ENCODE measurements at places on chromosomes 5 and 9. TPM values are rescaled to one million over a fixed set of nuclear protein-coding genes. Genes with fewer than 3 reads are reported as not detected.
A peak's percentile ranks its signal among the peaks of the same experiment; 100 is the strongest.

- DNase-seq, result no peak
Measured at GRCh38 chr9:111852291-111852690, 44.3 kb upstream of the UGCG start.

DNA sequence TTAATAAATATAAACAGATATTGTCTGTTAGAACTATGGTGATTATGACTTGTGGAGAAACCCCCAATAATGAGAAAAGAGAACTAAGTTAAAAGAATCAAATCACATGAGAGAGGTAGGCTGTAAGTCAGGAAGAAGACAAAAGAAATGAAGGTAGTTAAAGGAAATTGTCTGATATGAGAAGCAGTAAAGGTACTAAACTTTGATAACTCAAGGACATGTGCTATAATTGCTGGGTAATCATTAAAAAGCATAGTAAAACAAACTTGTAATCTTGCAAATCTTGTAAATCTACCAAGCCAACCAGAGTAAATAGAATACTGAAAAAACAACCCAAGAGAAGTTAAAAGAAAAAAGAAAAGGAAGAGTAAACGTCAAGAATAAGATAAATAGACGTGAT, 207.0 kb upstream of the CTNND2 start:
- no peak for DNase-seq

DNA sequence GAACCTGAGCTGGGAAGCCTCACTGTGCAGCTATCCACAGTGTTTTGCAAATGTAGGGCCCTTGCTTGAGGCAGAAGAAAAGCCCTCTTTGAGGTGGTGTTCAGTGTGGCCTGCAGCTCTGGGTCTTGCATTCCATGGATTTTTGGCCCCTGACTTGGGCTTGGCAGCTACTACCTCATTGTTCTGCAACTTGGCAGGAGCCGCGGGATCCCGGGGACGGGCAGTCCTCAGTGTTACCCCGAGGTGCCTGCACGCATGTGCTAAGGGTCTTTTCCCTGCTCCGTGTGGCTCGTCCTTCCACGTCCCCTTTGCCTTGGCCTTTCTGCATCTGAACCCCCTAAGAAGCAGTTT, 39.8 kb downstream of the NEK6 start:
- DNase-seq, result peak; percentile 20

DNA sequence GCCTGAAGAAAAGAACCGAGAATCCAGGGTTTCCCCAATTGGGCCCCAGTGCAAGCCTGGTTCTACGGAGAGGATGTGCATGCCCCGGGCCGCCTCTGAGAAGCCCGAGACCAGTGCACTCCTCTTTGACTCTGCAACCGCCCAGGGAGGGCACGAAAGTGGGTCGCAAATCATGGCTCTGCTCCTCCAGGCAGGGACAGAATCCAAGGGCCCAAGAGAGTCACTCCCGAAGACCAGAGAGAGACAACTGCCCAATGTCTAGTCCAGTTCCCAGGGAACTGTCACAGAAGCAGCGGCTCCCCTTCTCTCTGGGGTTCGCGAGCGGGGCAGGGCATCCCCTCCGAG, 107.8 kb downstream of the PSD2 start:
- DNase-seq, result peak; percentile 32

DNA sequence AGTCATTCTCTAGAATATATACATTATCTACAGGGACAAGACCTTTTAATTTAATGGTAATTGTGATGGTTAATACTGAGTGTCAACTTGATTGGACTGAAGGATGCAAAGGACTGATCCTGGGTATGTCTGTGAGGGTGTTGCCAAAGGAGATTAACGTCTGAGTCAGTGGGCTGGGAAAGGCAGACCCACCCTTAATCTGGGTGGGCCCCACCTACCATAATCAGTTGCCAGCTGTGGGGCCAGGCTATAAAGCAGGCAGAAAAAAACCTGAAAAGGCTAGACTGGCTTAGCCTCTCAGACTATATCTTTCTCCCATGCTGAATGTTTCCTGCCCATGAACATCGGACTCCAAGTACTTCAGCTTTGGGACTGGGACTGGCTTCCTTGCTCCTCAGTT, 112.2 kb upstream of the SMC2 start:
- no peak for DNase-seq

DNA sequence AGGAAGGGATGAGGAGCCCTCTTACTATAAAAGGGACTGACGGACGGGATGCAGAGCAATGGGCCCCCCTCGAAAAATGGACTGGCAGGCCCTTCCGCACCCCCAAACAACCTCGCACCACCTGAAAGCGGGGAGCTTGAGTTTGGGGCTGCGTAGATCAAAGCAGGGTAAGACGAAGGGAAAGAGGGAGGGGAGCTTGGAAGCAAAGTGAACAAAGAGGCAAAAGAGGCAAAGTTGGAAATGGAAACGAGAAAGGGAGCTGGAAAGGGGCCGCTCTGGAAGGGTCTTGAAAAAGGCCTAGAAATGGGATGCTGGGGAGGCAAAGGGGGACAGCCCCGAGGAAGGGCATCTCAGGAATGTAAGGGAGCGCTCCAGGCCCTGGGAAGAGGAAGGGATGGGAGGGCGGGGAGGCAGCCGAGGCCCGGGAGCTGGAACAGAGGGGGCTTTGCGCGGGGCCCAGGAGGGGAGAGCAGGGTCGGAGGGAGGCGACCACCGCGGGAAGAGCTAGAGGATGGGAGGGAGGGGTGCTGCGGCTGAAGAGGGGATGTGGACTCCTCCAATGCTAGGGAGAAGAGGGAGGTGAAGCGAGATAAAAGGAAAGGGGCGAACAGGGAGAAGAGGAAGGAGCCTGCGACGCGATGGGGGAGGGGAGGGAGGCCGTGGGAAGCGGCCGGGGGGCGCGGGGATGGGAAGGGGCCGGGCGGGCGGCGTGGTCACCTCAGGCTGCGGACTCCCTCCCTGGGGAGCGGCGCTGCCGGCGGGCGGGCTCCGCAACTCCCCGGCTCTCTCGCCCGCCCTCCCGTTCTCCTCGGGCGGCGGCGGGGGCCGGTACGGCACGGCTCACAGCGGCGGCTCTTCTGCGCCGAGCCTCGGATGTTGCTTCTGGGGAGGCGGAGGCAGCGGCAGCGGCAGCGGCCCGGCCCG, 577 bp downstream of the RNF145 start:
- DNase-seq, result peak; percentile 25

- no peak for DNase-seq
Measured at GRCh38 chr5:59607138-59607765, 286.3 kb downstream of the PDE4D start.

DNA sequence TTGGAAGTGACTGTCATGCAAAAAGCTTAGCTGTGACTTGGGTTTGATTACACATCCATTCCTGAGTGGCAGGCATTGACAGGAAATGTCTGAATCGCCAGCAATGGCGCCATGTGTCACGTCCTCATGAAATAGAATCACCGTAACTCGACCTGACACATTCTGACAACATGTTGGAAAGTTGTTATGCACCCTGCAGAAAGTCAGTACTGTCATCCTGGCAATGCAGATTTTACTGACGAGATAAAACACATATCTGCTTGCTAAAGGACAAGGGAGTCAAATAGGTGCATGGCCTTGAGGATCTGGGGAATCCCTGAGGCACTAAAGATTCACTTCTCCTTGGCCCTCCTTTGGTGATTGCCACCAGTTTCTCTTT, 344.2 kb downstream of the SPATA31D1 start:
- no peak for DNase-seq

- DNase-seq, result no peak
Measured at GRCh38 chr5:172644266-172644665, 3.2 kb downstream of the NEURL1B start.

- no peak for DNase-seq
Measured at GRCh38 chr9:38256461-38256860, 136.0 kb upstream of the ALDH1B1 start.

DNA sequence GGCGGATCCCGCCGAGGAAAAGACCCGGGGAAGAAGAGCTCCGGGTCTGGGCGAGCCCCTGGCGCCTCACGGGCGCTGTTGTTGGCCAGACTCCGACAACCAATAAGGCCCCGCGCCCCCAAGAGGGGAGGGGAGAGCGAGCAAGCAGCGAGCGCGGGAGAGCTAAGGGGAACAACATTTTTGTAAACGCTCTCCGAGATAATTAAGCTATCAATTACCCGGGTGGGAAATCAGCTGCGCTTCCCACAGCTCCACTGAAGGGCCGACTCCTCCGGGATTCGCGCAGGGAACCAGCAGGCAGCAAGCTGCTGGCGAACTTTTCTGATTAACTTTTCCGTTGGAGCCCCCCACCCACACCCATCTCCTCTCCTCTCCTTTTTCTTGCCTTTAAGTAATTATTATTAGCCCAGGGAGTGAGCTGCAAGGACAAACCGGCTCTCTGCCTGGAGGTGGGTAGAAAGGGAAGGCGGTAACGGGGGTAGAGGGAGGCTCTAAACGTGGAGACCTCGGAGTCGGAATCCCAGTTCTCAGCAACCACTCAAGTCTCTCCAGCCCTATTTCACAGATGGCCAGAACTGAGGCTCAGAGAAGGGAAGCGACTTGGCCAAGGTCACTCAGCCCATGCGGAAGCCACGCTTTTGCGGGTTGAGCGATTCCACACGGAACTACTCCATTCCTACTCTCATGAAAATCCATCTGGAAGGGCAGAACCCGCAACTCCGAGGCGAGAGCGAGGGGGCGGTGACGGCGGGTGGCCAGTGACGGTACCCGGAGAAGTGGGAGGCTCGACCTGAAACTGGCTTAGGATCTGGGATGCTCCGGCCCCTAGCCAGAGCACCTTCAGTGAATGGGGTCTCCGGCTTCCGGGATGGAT, 1.3 kb downstream of the ASTN2 start:
- DNase-seq, result peak; percentile 46

DNA sequence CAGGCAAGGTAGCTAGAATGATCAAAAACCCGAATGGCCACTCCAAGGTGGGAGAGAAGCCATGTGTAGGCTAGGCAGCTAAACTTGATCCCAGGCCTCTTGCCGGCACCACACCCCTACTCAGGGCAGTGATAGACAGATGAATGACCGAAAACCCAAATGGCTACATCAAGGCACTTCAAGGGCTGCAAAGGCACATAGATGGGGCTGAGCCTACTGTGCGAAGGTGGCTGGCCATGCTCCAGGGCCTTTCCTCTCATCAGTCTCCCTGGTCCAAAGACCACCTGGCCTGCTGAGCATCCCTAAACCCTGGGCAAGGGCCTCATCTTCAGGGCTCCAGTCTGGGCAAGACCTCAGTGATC, 3.7 kb upstream of the TIFAB start:
- DNase-seq, result no peak

- DNase-seq, result peak; percentile 66
Measured at GRCh38 chr5:160369990-160370712, at the start of gene C1QTNF2. C1QTNF2 (minus strand) TSS chr5:160370626; CDS start chr5:160355011, 15,615 bp downstream.

DNA sequence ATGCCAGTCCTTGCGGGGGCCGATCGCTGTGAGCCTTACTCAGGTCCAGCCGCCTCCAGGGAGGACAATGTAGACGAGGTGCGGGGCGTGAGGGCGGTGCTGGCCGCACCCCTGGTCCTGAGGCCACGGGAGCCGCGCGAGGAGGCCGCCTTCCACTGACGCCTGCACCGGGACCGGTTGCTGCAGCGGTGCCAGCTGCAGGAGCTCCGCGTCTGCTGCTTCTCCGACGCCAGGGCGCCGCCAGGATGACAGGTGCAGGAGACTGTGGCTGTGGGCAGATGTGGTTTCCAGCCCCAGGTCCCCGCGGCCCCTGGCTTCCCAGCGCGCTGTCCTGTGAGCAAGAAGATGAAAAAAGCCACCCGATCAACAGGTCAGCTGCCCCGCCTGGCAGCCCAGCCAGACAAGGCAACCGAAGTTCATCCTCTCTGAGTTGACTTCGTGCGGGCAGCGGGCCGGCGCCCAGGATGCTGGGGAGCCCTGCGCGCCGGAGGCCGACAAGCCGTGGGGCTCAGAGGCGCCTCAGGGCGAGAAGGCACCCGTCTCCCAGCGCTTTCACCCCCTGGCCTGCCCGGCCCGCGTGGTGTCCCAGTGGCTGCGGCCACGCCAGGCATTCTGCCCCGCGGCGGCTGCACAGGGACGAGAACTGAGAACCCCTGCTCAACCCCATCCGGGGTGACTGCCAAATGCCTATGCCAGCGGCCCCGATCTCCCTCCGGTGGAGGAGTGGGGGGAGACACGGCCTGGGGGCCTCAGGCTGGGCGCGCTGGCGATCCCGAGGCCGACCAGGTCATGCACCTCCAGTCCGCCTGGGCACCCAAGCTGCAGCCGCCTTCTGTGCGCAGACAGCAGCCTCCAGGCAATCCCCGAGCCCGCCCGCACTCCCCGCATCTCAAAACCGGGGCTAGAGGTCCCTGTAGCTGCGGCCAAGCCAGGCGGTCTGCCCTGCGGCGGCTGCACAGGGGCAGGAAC, 43.4 kb upstream of the BICD2 start:
- no peak for DNase-seq

GRCh38 chr5:172726966-172727365, 44.0 kb downstream of the DUSP1 start:
- DNase-seq, result no peak

GRCh38 chr5:169583101-169583423, 511 bp upstream of the SPDL1 start:
- no peak for DNase-seq

DNA sequence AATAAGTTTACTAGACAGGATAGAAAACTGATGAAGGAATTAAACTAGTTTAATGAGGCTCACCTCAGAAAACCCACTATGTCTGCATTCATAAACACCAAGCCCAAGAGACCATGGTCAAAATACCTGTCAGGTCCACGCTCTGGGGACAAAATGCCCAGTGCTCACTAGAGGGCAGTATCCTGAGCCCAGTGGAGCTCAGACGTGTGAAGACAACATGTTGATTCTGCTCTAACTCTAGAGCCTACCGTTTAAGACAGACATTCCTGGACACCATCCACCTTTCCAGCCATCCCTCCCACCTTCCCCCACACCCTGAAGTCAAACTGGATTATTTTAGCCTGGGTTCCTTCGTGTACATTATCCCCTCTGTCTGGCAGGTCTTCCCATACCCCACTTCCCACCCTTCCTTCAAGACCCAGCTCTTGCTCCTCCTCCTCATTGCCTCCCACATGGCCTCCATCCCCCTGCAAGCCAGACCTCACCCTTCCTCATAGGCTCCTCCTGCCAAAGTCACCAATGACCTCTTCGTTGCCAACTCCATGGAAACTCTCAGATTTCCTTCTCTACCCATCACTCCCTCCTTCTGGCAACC, 142.3 kb upstream of the FSTL4 start:
- DNase-seq, result peak; percentile 13

DNA sequence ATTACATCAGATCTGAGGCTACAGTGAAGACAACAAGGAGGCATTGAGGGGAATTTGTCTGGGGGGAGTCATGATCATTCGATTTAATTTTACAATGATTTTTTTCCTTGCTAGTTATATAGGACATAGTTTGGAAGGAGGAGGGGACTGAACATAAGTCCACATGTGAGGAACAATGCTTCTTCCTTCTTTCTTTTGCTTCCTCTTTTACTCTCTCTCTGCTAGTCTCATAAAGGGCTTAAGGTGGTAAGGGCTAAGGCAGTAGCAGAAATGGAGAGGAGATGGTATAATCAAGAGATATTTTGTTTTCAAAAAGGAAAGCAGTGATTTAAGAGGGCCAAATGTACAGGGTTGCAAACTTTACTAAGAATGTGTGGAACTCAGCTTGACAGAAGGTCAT, 64.3 kb downstream of the GRIN3A start:
- DNase-seq, result no peak

Gene TNIP1
- 32.2 TPM for total RNA-seq

Gene RGS14
- total RNA-seq, result 72.9 TPM

Gene TMC1
- not detected for total RNA-seq

Gene SPTLC1
- total RNA-seq, result 31.7 TPM

Gene COL5A1
- 0.58 TPM for total RNA-seq

Gene PAPPA
- total RNA-seq, result 0.44 TPM

Gene IFNA2
- total RNA-seq, result not detected

Gene PCDHB8
- not detected for total RNA-seq

Gene CD274
- not detected for total RNA-seq

Gene CDH9
- total RNA-seq, result not detected

Gene BTNL3
- total RNA-seq, result not detected

Gene CTSL
- 52.7 TPM for total RNA-seq

Gene HAPLN1
- 0.47 TPM for total RNA-seq

Gene NEURL1B
- total RNA-seq, result 0.75 TPM

All from G401 (cell line).